Gastrocnemius medialis (tissue), 4 donors: ENCODE measurements at places on chromosomes 5 and 9.

GRCh38 chr5:16597946-16598694, 18.7 kb downstream of the RETREG1 start:
- no peak for DNase-seq

- no peak for DNase-seq
Measured at GRCh38 chr9:95641586-95641985, 124.8 kb upstream of the PTCH1 start.

DNA sequence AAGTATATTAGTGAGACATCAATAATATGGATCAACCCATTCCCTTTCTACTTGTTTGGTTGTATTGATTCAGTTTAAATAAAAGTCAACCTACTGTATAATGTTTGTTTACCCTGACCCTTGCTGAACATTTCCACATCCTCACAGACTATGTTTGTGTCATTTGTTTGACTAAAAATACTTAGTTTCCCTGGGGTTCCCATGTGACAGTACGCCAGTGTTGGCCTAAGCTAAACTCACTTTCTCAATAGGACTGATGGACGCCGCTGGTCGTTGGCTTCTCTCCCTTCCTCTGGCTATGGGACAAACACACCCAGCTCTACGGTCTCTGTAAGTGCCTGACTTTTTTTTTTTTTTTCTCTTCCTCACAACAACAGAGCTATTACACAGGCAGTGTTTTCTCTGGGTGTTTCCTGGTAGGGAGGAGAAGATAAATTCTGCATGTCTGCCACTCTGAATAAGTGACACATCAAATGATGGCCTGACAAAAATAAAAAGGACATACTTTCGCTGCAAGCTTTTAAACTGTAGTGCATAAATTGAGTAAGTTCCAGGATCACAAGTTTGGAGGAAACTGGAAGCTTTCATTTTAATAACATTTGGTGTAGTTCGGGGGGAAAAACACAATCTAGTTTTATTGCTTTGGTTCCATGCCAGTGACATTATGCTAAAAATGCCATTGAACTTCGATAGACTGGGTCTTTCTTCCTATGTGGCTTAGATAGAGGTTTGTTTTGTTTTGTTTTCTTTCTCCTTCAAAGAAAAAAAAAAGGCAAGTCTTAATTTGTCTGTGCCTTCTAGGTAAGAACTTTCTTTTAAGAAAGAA, 101.0 kb downstream of the CD180 start:
- DNase-seq, result peak; percentile 69

DNA sequence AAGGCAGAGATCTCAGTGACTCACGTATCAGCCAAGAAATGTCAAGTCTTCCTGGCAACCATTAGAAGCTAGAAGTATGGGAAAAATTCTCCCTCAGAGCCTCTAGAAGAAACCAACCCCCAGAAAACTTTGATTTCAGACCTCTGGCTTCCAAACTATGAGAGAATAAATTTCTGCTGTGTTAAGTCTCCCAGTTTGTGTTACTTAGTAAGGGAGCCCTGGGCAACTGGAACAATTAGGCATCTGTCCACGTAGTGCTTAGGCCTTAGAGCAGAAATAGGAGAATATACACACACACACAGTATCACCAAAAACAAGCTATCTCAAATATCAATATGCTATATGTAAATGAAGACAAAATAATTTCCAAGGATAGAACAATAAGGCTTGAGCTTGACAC, 894.8 kb upstream of the CDH10 start:
- DNase-seq, result no peak

DNA sequence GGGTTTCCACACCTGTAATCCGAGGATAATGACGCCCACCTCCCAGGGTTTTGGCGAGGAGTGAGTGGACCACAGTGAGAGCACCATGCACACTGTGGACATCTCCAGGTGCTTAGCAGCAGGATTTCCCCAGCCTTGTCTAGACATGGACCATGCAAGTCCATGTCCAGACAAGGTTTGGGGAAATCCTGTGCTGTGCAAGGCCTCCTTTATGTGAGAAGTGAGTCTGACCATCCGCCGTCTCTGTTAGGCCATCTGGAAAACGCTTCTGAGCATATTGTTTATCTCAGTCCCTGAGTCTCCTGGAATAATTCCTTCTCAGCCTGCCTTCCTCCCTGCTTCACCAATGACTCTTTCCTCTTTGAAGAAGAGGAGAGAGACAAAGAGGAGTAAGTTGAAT, 26.2 kb upstream of the TNFAIP8 start:
- DNase-seq, result no peak

- no peak for DNase-seq
Measured at GRCh38 chr5:92424785-92425426, 1041.8 kb upstream of the ARRDC3 start.

GRCh38 chr9:129237164-129237611, 59.1 kb upstream of the IER5L start:
- no peak for DNase-seq

- DNase-seq, result no peak
Measured at GRCh38 chr5:135211791-135212190, 177.8 kb upstream of the PITX1 start.

DNA sequence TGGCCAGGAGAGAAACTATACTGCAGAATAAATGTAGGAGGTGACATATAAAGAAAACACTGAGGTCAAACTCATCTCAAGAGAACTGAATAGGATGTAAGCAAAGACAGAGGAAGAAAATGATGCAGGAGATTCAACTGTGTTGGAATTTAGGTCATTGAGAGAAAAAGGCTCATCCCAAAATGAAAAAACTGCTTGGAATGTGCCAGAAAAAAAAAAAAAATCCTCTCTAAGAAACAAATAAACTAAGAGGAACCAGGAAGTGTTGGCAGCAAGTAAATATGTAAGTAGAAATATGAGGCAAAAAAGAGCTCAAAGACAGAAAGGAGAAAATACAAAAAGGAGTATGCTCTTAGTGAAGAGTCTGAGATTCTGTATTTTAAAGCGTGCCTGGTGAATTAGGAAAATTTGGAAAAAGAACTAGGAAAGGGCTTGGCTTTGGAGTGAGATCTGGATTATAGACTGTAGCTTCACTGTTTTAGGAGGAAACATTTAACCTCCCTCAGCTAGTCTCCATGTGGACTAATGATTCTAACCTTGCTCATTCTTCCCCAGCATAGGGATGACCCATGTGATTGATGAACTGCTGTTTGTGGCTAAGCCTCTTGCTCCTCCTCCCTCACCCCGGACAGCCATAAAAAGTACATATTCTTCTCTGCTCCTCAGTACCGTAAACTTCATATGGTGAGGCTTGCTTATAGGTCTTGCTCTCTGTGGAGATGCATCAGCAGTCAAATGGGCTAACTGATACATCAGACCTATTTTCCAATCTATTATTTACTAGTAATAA, 185.6 kb upstream of the POU5F2 start:
- DNase-seq, result no peak

- DNase-seq, result no peak
Measured at GRCh38 chr5:77333036-77333435, 122.6 kb downstream of the PDE8B start.

DNA sequence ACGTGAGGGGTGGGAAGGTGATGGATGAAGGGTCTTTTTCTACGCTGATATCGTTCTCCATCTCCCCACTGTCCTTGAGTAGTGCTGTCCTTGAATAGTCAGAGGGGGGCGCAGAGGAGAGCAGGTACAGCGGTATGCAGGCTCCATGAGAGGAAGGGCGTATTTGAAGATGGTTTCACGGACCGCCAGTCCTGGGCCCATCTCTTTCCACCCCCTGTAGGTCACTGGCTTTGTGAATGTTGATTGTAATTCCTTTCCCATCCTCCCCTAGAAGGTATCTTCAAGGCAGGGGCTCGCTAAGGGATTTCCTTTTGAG, 40.8 kb upstream of the DAB2IP start:
- no peak for DNase-seq

GRCh38 chr9:72133365-72134035, 15.7 kb upstream of the GDA start:
- no peak for DNase-seq

DNA sequence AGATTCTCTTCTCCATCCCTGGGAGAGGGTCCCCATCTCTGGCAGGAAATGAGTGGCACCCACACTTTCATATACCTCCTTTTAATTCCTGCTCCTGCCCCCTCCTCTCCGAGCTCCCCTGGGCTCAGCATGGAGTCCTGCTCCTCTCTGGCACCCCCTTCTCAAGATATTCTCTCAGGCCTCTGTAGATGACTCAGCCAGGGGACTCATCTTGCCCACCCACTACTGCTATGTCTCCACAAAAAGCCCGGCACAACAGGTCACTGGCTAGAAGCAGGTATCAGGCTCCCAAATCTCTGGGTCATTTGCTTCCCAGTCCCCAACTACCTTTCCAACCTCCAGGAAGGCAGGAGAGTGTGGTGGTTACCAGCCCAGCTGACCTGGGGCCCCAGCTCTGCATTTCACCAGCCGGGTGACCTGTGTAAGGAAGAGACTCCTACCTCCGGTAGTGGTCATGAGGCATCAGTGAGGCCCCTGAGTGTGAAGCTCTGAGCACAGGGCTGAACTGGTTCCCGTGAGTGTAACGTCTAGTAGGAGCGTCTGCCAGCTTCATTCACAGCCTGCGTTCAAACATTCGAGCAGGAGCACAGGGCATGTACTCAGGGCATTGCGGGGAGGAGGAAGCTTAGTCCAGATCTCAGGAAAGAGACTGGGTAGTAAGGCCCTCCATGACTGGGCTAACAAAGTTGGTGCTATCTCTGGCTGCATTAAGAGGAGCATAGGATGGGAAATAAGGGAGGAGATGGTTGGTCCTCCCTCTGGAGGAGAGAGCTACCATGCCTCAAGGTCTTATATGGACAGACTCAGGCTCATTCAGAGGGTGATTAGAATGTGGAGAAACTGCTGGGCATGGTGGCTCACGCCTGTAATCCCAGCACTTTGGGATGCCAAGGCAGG, 63.7 kb downstream of the LMX1B start:
- no peak for DNase-seq

GRCh38 chr5:33929925-33930690, 6.1 kb upstream of the RXFP3 start:
- DNase-seq, result no peak

GRCh38 chr5:11363631-11364178, 540.5 kb downstream of the CTNND2 start:
- no peak for DNase-seq

DNA sequence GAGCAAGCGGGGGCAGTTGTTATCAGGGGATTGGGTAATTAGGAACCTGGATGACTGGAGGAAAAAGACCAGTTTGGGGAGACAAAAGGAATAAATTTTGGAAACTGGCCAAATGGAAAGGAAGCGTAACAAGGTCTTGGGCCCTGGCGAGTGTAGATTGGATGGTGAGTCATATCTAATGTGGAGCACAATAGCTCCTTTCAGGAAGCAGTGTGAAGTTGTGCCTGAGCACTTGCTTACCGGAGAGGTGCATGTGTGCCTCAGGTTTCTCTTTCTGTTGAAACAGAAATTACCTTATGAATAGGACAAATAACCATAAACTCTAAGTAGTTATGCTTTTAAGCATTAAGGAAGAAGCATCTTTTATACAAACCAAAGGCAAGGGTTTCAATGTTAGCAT, 176.4 kb downstream of the KIF4B start:
- no peak for DNase-seq

- no peak for DNase-seq
Measured at GRCh38 chr9:110334871-110335270, 2.8 kb downstream of the TXNDC8 start.

DNA sequence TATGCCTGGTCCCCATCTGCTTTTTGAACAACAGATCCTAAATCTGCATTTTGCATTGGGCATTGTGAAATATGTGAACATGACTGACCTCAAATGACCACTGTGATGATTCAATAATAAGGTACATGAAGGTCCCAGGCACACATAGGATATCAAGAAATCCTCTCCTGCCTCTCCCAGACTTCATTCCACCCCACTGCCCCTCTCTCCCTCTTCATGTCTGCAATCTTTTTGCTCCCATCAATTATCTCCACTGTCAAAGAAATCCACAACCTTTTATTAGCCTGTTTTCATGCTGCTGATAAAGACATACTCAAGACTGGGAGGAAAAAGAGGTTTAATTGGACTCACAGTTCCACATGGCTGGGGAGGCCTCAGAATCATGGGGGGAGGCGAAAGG, 476.7 kb downstream of the CTNND2 start:
- DNase-seq, result no peak

DNA sequence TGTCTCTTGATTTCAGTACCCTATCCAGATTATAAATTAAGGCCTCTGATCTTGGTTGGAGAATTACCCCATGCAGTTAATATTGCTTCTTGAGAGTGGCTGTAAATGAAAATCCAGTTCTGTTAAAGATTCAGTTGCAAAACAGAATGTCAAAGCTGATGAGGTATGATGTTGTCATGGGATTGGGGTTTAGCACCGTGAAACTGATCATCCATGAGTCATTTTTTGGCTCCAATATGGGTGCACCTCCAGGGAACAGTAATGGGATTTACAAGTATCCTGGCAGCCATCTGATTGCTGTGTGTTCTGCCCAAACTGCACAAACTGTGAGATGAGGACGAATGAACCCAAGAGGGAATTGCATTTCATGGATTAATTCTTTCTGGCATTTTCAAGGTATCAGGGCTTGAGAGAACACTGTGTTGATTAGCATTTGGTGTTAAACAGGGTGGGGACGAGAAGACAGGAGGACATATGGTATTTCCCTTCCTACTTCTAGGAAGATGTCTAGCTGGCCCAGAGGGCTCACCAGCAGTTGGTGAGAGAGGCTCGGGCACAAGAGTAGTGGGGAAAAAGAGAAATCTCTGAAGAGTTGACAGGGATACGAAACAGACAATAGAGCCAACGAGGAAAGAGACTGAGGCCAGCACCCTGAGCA, 214.7 kb downstream of the GAS1 start:
- peak; percentile 58 for DNase-seq

- no peak for DNase-seq
Measured at GRCh38 chr5:161585798-161586197, 39.3 kb upstream of the GABRB2 start.

DNA sequence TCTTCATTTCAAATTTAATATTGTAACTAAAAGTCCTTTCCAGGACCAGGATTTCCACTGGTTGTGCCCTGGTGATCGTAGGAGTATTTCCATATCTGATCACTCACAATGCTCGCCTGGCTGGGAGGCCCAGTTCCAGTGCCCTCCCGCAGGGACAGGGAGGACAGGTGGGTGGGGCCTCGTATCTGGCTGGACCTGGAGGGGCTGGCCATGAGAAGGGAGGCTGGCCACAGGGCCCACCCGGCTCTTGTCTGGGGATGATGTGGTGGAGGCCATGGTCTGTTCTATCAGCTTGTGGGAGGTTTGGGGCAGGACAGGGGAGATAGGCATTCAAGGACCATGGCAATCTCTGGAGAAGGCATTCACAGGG, 286.4 kb downstream of the GADD45G start:
- DNase-seq, result no peak

DNA sequence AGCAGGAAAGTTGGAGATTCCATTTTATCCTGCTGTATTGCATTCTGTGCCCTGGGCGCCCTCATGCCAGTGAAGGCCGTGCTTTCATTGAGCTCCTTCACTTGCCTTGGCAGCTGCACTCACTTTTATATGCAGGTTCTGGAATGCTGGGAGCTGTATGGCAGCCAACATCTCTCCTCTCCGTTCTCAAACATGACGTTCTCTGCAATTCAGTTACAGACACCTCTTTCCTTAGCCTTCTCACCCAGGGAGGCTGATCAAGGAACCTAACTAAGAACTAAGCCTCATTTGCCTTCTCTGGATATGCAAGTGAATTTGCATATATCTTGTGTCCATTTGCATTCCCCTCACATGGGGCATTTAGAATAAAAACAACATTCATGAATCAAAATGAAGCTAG, 29.4 kb upstream of the PURA start:
- DNase-seq, result no peak

- no peak for DNase-seq
Measured at GRCh38 chr5:113215401-113216060, 219.3 kb downstream of the TSSK1B start.

GRCh38 chr9:114790521-114790920, 15.3 kb downstream of the TNFSF15 start:
- DNase-seq, result no peak
